NCI-H524 (cell line): ENCODE measurements at places on chromosomes 2 and 18.

- DNase-seq = no peak
Observed at GRCh38 chr2:240419271-240419670, 16.2 kb upstream of the GPC1 start.

- no peak for DNase-seq
Observed at GRCh38 chr2:240367721-240368120, 67.7 kb upstream of the GPC1 start.

- no peak for DNase-seq
Observed at GRCh38 chr2:37698931-37699481, 27.6 kb upstream of the CDC42EP3 start.

DNA sequence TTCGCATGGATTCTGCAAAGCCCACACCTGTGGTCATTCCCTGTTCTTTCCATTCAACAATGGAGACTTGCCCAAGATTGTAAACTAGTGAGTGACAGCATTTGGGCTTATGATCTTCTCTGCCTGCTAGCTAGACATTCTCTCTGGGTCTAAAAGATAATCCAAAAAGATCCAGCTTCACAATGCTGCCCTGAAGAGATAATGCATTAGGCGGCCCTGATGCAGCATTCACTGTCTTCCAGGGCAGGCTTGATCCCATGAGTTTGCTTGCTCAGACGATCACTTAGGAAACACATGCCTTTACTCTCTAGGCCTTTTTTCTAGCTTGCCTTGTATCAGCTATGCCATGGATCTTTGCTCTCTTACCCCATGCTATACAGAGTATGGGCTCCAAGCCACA is 196.1 kb downstream of the SETBP1 start:
- no peak for DNase-seq

GRCh38 chr2:55033076-55033742 is 17.0 kb downstream of the RTN4 start:
- peak; percentile 40 for DNase-seq
